AG09309 (cell line): ENCODE measurements at places on chromosomes 11 and 22.

DNA sequence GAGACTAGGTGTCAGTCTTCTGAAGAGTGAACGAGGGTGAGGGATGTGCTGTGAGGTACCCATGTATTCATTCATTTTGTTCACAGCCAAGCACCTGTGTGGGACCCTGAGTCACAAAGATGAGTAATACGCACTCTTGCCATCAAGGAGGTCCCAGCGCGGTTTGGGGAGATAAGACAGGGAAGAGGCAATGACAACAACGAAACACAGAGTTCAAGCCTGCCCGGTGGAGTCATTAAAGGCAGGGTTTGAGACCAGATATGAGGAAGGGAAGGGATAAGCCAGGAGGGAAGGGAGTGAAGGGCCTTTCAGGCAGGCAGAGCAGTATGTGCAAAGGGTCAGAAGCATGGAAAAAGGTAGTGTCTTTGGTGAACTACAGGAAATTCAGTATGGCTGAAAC lies 4.6 kb downstream of the DCHS1 start:
- no peak for DNase-seq

- DNase-seq, result no peak
Measured at GRCh38 chr22:27064386-27064785, 407.0 kb downstream of the MIAT start.

DNA sequence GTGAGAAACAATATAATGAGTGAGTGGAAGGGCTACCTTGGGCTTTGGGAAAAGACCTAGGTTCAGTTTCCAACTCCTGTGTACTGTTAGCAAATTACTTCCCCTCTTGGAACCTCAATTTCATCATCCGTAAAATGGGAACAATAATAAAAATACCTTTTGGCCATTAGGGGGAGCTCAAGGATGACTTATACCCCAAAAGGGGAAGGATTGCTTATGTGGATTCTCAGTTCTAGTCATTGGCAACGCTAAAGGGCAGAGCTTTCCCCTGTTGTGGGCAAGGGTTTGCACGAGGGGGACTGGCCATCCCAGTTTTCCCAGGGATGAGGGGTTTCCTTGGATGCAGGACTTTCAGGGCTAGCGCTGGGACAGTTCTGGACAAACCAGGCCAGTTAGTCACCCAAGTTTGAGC lies 3.1 kb upstream of the COMMD9 start:
- no peak for DNase-seq

- DNase-seq, result peak; percentile 97
Measured at GRCh38 chr11:35337136-35337913, 82.0 kb downstream of the SLC1A2 start.

GRCh38 chr22:44366372-44367300 lies 53.9 kb upstream of the SHISAL1 start:
- DNase-seq, result no peak

DNA sequence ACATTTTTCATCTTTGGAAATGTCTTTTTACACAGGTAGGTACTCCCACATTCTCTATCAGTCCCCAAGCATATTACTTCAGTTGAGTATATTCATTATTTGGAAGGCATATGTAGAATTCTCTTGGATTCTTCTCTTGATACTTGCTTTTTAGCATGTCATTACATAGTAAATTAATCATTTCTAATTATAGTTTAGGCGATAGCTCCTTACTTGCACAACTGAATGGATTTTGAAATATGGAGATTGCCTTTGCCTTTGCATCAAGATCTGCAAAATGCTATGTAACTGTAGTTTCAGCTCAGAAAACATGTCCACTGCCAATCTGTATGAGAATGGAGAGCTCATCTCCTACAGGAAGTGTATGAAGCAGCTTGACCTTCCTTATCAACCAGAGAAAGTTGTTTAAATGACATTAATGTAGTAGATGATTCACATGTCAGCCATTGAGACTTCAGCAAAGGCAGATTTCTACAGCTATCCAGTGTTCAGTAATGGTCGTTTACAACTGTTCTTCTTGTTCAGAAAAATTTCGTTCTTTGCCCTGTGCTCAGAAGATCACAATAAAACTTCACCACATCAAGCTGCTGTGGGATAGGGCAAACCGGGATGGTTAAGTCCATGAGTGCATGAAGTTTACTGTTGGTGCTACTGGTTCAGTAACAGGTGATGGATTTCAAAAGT lies 61.6 kb downstream of the PPP6R3 start:
- DNase-seq, result no peak

- DNase-seq, result no peak
Measured at GRCh38 chr11:16773981-16774935, 35.8 kb downstream of the C11orf58 start.

DNA sequence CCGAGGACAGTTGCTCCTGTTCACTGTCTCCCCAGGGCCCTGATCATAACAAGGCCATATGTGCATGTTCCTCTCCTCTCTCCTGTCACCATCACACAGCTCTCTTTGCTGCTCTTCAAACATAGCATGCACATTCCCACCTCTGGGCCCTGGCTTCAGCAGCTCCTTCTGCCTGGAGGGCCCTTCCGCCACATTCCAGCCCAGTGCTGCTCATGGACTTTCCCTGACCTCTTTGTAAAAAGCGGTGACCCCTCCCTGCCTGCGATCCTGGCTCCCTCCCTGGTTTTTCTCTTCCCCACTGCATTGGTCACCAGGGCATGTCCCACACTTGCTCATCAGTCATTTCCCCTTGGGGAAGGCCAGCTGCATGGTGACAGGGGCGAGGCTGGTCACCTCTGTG lies 98.2 kb downstream of the MYO18B start:
- DNase-seq, result no peak

- DNase-seq, result no peak
Measured at GRCh38 chr11:101940901-101941520, 24.7 kb upstream of the ANGPTL5 start.

DNA sequence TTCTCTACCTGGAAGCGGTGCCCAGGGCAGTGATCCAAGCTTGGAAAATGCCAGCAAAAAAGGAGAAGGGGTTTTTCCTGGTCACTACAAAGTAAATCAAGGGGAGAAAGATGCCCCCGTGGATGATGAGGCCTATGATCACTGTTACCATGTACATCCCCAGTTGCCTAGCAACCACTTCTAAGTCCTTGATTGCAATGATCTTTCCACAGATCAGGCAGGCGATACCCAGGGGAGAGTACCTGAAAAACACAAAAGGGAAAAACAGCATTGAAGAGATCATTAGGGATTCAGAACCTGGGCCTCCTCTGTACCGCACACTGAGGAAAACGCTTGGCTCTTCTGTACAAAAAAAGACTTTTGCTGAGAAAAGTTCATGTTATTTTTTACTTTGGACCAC lies 127.1 kb downstream of the SLC1A2 start:
- DNase-seq, result no peak

DNA sequence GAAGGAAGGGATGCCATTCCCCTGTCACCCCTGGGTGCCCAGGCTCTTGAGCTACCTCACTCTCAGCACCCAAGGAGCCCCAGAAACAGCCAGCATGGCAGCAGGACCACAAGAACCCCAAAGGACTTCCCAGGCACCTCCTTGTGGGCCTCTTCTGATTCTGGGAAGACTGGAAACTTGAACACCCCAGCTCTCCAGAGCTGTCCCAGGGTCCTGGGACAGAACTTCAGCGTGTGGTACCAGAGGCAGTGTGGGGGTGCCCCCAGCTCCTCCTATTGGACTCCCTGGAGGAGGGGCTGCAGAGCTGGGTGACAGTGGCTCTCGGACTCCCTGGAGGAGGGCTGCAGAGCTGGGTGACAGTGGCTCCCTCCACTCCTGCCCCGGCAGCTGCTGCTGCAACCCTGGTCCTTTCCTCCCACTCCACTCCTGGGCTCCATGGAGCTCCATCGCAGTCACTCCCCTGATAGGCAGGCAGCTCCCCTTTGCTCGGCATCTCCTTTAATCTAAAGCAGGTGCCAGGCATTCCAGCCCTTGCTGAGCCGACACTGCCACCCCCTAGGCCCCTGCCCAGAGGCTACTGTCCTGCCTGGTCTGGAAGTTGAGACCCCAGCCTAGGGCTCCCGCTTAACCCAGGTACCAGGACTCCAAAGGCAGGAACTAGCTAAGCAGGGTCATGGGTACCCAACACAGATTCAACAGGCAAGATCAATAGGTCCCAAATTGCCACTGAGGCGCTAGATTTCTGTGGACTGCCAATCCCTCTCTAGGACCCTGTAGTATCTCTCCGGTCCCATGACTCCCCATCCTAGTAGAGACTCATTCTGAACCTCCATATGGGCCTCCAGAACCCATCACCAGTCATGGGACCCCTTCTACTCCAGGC lies 2.7 kb downstream of the BCL9L start:
- no peak for DNase-seq

- no peak for DNase-seq
Measured at GRCh38 chr11:130071211-130071712, 1.6 kb downstream of the APLP2 start.

DNA sequence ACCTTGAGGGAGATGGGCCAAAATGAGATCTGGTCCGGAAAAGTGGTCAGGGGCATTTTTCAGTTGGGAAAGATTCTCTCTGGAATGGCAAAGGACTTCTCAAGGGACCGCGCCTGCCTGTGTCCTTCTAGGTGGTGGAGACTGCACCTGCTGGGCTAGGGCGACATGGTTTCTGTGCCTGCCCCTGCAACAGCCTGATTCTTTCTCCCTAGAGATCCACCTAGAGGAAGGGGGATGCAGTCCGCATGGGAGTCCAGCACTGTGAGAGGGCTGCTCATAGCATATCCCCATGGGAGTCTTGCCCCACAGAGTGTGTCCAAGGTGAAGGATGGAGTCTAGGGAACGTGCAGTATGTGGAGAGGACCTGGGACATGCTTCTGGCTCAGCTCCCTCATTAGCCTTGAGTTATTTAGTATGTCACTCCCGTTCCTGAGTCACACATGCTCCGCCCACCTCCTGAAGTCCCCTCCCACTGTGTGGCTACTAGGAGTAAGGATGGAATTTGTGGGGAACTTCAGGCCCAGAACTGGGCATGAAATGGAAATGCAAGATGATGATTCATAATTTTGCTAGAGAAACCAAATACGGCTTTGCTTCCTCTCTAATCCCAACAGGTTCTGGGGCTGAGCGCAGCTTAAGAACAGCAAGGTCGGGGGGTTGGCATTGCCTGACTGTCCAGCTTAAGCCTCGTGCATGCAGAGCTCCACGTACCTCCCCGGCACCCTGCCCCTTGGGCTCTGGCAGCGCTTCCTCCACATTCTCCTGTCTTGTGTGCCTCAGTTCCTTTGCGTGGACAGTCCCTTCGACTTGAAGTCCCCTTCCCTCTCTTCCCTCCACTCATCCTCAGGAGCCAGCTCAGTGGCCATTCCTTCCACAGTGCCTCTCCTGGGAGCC lies 35.0 kb downstream of the GRIK4 start:
- DNase-seq, result peak; percentile 88

- DNase-seq, result no peak
Measured at GRCh38 chr11:130761560-130762220, 154.6 kb downstream of the SNX19 start.

DNA sequence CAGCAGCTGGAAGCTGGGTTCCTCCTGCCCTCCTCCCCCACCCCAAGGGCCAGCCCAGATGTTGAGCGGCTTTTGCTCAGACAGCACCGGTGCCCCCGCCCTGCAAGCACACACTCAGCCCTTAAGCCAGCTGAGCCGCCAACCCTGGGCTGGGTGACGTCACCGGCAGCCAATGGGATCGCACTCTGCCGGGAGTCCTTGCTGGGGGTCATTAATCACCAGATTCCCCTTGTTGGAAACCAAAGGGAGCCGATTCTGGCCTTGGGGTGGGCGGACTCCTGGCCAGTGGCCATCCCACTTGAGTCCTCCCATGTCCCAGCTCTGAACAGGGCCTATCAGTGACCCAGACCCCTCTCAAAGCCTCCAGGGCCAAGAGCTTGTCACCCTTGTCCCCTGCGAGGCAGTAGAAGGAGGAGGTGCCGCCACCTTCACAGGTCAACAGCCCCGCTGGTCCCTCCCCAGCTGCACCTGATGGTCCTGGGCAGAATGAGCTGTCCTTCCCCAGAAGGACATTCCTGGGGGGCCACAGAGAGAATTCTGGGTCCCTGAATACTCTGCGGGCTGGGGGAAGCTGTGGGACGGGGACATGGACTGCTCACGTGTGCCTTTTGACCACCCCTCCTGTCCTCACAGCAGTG lies 7.4 kb downstream of the DUSP8 start:
- DNase-seq, result peak; percentile 32

GRCh38 chr11:30420233-30420787 lies 97.4 kb downstream of the ARL14EP start:
- no peak for DNase-seq

GRCh38 chr11:91707652-91708482 lies 516.8 kb upstream of the FAT3 start:
- no peak for DNase-seq
